ENCODE measurements at places on chromosomes 3 and 15.

DNA sequence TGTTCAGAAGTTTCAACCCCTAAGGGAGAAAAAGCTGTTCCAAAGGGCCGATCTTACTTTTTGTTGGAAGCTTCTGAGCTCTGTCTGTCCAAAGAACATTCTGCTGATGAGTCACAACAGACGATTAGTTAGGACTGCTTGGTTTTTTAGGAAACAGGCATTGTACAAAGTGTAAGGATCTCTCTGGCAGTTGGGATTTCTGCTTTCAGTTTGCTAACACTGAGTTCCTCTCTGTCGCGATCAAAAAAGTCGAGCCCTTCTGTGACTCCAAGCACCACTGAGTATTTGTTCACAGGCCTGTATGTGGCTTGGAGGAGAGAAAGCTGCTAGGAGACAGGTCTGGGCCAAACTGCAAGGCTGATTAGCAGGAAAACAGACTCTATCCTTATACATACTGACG lies 91.8 kb upstream of the PFN2 start:
- DNase-seq, result no peak

- DNase-seq, result no peak
These were observed 4.3 kb upstream of the GPR160 start for GRCh38 chr3:170033489-170033888.

DNA sequence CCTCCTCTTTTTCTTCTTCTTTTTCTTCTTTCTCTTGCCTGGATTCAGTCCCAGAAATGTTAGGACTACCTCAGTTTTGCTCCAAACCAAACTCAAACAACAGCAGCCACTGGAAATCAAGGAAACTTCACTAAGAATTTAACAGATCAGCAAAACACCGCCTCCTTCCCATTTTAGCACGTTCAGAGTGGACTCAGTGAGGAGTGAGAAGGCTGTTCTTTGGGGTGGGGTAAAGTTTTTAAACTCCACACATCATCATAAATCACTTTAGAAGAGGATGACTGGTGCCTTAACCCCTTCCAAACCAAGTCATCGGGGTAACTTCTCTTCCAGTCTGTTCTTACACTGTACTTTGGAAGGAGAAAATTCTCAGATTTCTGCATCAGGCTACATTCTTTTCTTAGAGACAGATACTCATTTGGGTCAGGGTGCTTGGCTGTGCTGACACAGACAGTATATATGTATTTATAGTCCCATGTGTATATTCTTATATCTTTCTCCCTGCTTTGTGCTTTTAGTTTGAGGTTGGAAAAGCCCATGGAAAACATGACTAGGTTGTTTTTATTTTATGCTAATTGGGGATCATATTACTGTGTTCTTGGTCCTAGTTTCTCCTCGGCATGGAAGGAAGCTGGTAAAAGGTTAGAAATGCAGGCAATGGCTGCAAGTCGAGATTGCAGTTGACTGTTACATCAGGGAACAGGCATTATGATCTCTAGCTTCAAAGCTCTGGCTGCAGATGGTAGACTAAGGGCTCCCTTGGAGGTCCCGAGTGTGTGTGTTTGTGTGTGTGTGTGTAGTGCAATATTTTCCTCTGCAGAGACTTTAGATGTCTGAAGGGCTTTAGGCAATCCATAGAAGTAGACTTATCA lies at the start of gene CCDC80:
Gene CCDC80 (minus strand): TSS at position 214 of the 872 bp plus-strand sequence. CDS start 1,238 bp downstream, outside the sequence.
- no peak for DNase-seq

- no peak for DNase-seq
These were observed 108.4 kb downstream of the MBNL1 start for GRCh38 chr3:152377184-152377570.

DNA sequence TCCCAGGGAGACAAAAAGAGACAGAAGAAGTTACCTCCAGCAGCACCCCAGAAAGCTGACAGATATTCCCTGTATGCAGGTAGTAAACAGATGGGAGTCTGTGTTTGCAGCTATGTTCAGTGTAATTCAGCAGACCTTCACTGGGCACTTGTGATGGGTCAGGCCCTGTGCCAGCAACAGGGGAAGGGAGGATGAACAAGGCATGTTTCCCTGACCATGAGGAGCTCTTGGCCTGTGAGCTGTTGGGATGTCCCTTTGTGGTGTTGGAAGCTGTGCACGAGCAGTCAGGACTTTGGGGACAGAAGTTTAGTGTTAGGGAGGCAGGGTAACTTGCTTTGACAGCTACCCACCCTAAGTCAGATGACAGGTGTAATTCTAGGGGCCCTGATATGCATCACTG lies 106.0 kb upstream of the TRIM42 start:
- no peak for DNase-seq

- DNase-seq, result no peak
These were observed 1002.4 kb upstream of the SEMA6D start for GRCh38 chr15:46714950-46715349.

- DNase-seq, result no peak
These were observed 335.3 kb upstream of the NECTIN3 start for GRCh38 chr3:110736332-110736731.

DNA sequence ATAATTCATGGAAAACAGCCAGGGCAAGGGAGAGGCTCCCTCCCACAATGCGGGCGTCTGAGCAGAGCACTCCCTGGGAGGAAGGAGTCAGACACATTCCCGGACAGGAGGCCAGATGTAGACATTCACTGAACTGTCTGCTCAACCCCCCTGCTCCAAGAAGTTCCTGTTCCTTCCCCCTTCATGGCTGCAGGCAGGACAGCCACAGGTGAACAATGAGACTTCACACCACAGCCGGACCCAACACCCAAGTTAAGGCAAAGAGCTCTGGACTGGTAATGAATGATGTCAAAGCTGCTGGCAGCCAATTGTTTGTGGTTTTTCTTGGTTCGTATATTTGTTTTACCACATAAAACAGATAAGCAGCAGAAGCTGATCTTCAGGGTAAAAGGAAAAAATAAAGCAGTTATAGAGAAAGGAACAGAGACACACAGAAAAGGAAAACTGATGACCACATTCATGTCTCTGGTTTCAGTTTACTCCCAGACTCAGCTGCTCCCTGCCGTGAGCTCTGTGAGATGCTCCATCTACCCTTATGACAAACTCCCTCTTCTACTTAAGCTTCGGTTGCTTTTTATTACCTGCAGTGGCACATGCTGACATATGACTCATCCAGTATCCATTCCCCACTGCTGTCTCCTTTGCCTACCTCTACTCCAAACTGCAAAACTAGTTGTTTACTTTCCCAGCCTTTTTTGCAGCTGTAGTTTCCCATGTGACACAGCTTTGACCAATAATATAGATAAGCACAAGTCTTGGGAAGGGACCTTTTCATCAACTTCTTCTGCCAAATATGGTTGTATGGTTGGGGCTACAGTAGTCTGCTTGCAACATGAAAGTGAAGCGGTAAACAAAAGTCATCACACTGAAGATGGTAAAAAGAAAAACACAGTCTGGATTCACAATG lies 33.1 kb downstream of the DZIP1L start:
- no peak for DNase-seq

GRCh38 chr15:99982662-99983061 lies 249.4 kb upstream of the LYSMD4 start:
- no peak for DNase-seq

DNA sequence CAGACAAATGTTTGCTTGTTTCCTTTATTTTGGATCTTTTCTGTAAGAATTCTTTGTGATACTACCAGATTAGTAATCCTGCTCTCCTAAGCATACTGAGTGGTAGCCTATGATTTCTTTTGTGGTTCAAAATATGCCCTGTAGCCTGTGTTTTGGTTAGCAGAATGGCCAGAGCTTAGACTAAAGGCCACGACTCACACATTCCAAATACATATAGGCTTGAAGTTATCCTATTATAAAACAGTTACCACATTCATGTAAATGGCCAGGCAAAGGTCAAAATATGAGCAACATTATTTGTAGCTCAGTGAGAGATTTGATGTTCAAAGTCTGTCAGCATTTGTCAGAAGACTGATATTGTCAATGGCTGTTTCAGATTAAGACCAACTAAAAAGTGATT lies 84.5 kb downstream of the MITF start:
- no peak for DNase-seq

All from stimulated activated CD4-positive, alpha-beta T cell treated with anti-CD3 and anti-CD28 coated beads, Interleukin-4, amount 100 ng/mL, for 48 hours (primary cell).